ENCODE measurements at places on chromosomes 11 and 22.

DNA sequence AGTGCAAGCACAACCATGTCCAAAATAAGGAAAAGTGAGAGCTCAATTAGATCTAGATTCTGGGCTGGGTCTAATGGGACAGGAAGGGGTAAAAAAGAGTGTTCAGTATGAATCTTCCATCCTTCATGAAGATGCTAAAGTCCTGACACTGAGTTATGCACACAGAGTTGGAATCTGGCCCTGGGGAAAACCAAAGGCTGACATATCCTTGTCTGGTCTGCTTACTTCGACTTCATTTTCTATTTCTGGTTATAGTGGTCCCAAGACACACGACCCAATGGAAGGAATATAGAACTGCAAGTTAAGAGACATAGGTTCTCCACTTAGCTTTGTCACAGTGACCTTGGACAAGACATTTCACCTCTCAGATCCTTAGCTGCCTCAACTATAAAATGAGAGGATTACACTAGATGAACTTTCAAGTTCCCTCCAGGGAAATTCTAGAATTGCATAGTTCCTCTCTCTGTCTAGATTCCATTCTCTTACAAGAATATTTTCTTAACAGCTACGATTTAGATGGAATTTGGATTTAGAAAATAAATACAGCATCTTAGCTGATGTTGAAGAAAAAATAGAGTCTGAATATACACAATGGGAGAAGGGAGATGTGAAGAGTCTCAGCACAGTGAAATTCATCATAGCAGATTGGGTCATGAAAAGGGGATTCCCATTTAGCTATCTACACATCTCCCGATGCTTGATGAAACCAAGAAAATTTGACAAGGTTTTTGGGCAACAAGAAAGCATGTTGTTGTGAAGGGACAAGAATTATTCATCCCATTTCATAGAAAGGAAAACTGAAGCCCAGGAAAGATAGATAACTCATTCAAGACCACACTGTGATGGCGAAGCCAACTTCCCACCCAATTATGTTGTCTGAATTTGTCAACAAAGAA is 3.3 kb downstream of the BLID start:
- no peak for DNase-seq

DNA sequence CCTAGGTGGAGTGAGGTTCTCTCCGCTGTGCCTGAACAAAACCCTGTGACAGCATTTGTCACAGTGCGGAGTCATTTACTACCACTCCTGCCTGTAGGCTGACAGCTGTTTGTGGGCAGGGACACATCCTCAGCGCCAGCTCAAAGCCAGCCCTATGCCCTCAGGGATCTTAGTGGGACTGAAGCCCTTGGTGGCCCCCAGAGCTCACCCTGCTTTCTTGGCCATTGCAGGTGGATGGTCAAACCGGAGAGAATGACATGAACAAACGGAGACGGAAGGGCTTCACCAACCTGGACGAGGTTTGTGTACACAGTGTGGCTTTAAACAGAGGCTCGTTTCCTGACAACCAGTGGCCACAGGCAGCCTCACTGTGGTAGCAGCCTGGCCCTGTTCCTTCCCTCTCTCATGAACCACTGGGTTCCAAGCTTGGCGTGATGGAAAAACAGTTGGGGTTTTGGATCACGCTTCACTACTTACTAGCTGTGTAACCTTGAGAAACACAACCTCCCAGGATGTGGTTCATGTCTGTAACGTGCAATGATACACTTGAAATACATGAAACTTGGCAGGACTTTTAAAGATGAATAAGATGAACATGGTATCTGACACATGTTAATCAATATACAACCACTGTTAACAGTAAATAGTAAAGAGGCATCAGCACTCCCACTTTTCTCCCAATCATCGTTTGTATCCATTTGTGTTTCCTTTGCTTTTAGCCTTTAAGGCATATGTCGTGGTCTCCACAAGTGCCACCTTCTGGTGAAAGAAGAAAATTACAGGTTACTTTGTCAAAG is 125.8 kb downstream of the MICAL2 start:
- peak; percentile 50 for DNase-seq

DNA sequence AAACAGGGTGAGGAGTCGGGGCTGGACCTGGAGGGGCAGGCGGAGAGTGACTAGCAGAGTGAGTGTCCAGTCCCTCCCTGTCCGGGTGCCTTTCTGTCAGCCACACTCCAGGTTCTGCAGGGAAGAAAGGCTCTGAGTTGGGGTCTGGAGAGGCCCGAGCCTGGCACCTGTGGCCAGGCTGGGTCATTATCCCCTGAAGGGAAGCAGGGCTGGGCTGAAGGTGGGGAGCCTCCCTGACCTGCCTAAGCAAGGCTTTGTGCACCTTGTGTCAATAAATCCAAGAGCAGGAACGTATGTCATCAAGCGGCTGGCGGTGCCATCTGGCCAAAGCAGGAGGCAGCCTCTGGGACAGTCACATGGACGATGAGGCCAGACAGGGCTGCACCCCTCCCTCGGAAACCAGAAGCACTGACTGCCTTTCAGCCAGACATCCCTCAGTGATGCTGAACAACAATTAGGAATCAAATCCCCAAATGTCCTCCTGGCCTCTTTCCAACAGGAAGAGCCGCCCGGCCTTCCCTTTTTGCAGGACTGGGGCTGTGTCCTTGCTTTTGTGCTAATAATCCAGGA is 73.9 kb upstream of the FGF3 start:
- DNase-seq: no peak

- no peak for DNase-seq
Observed at GRCh38 chr11:30546334-30546733, 39.8 kb downstream of the MPPED2 start.

- DNase-seq: no peak
Observed at GRCh38 chr22:44085743-44086270, 61.7 kb downstream of the PARVB start.

DNA sequence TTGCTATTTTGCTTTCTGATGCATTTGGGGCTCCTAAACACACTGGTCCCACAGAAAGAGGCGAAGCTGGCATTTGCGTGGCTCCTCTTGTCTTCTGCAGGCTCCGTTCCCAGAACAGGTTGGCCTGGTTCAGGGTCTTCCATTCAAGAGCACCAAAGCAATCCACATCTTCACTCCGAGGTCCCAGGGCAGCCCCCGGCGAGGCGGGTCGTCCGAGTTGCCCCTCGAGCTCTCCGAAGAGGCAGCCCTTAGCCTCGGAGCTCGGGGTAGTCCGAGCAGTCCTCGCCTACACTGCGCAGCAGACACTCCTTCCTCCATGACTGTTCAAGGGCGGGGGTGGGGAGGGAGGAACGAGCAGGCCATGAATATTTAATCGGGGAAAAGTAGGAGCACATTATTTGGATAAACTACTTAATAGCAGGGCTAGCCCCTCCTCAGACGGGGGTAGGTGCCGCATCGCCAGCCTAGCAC is 321.3 kb downstream of the BLID start:
- DNase-seq: no peak

DNA sequence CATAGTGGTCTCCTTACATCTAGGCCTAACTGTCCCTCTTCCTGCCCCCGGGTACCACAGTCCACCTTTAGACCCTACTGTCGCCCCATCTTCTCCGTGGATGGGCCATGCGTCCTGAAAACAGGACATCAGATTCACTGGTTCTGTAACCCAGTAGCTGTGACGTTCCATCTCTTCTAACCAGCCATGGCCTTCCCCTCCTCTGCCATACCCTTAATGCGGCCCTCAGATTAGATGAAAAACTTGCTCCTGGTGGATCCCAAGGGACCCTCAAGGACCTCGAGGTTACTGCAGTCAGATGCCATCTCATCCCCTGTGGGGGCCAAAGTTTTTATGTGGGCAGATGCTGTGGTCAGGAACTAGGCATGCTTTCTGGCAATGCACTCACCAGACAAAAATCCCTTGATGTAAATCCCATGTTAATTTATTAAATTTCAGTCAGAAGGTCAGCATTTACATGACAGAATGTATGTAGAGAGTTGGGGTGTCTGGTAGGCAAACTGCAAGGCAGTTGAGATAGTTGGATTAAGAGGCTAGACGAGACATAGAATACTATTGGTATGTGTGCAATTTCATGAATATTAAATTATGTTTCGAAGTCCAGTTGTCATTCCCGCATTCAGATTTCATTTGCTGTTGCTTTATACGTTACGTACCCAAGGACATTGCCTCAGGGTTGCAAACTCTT is 64.3 kb downstream of the WNT11 start:
- DNase-seq: no peak

- DNase-seq: no peak
Observed at GRCh38 chr22:32987081-32987631, 71.0 kb downstream of the SYN3 start.

DNA sequence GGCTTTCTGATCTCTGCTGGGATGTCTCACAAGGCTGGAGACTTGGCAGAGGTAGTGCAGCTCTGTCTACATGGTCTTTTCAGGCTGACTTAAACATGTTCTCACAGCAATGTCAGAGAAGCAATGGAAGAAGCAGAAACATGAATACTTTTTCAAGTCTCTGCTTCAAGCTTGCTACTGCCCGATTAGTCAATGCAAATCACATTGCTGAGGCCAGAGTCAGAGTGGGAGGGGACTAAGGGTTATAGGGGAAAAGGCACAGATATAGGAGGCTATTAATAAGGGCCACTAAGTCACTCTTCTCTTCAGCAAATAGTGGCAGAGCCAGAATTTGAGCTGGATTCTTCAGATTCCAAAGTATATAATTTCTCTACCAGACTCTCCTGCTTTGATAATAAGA is 390.5 kb downstream of the TMEM135 start:
- no peak for DNase-seq

DNA sequence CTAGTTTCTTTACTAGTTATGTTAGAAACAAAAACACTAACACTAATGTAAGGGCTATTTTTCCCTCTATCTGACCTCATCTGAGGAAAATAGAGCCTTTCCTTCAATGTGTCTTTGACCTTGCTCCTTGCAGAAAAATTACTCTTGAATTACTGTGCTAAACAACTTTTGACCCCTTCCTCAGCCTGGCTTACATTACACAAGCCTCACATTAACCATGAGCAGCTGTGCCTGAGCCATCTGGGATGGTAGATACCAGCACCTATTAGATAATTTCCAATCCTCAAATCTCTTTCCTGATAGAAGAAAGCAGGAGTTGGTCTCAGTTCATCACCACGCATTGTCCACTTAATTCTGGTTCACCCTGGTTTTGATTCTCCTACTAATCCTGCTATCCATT is 134.4 kb upstream of the NCAM1 start:
- DNase-seq: no peak

DNA sequence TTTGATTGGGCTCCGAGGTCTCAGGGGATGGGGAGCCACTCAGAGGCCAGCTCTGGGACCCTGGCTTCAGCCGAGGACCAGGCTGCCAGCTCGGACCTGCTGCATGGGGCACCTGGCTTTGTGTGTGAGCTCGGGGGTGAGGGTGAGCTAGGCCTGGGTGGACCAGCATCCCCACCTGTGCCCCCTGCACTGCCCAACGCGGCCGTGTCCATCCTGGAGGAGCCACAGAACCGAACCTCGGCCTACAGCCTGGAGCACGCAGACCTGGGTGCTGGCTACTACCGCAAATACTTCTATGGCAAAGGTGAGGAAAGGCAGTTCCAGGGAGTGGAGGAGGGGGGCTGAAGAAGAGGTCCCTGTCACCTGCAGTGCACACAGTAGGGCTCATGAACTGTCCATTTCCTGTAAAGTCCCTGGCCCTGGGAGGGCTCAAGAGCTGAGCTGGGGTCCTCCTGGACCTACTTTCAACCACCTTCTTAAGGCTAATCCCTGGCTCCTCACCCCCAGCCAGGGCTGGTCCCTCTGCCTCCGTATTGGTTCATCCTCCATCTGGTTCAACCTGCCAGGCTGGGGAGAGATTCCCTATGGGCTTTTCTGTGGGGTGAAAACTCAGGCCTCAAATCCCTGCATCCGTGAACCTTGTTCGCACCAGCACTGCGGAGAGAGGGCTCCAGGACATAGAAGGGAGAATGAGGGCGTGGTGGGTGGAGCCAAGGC is 3.6 kb downstream of the SIPA1 start:
- no peak for DNase-seq

- no peak for DNase-seq
Observed at GRCh38 chr22:32142600-32142999, 16.5 kb downstream of the C22orf42 start.

GRCh38 chr11:37595845-37596244 is 997.8 kb upstream of the RAG2 start:
- no peak for DNase-seq

DNA sequence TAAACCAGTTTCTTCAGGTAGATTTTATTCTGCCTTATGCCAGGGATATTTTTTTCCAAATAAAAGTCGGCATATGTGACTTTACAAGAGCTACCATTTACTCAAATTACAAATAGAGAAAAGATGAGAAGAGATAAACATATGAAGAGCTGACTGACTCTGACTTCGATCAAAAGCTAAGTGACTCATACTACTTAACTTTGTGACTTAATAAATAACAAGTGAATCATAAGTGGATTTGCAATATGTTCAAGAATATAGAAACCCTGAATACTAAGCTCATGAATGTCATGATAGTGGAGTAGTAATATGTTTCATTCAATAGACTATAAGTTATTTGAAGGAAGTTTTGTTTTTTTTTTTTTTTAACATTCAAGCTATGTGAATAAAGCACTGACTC is 130.5 kb upstream of the ANO3 start:
- no peak for DNase-seq

GRCh38 chr22:46752286-46752987 is 10.0 kb upstream of the TBC1D22A start:
- DNase-seq: no peak

DNA sequence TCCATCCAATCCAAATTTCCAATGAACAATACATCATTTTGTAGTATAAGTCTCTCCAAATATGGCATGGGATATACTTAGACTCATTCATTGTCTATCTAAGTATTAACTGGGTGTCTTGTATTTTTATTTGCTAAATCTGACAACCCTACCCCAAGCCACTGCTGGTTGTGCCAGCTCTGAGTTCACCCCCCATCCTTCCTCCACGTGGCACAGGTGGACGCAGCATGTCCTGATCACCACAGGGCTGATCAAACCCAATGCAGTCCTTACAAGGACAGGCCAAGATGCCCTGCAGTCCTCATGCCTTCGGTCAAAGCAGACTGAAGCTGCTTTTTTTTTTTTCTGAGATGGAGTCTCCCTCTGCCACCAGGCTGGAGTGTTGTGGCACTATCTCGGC is 62.8 kb downstream of the SYN3 start:
- no peak for DNase-seq

DNA sequence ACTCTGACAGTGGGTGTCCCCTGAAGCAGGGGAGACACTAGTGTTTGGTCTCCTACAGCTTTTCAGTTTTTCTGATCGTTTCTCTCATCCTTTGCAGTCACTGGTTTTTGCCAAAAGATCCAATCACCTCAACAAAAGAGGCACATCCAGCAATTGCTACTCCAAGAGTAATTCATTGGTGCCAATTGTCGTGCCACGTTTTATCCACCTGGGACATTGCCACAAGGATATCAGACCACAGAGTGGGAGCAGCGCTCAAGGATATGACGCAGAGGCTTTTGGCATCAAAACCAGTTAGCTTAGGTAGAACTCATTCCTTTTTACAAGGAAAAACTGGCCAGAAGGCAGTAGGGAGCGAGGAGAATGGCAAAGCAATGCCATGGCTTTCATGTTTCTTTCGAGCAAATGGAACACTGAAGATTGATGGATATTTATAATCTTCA is 40.9 kb upstream of the BLID start:
- no peak for DNase-seq

GRCh38 chr11:12768726-12769673 is 94.8 kb downstream of the TEAD1 start:
- no peak for DNase-seq

All from activated T-cell treated with anti-CD3 and anti-CD28 coated beads, Interleukin-2, amount 50 U/mL, for 1 hour (primary cell).